Cerebellar nuclear complex (tissue), 1 donor: ENCODE measurements at places on chromosomes 1 and 21.

- peak; percentile 96 for DNase-seq
These were observed 30.8 kb downstream of the TRIM67 start for GRCh38 chr1:231192620-231193163.

DNA sequence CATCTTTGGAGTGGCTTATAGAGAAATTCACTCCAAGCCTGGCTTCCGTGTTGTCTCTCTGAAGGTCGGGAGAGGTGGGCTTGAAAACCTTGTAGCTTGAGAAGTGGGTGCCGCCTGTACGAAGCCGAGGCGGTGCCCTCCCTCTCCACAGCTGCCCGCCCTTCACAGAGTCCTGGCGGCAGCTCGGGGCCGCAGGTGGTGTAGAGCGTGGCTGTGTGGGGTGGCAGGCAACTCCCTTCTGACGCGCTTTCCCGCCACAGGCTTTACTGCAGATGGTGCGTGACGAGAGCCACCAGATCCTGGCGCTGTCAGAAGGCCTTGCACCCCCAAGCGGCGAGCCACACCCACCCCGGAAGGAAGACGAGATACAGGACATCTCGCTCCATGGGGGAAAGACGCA lies 33.1 kb upstream of the DIP2A start:
- DNase-seq, result no peak

GRCh38 chr1:19632211-19632610 lies 11.9 kb upstream of the NBL1 start:
- DNase-seq, result no peak

GRCh38 chr1:78559680-78560079 lies 60.6 kb upstream of the IFI44L start:
- no peak for DNase-seq

DNA sequence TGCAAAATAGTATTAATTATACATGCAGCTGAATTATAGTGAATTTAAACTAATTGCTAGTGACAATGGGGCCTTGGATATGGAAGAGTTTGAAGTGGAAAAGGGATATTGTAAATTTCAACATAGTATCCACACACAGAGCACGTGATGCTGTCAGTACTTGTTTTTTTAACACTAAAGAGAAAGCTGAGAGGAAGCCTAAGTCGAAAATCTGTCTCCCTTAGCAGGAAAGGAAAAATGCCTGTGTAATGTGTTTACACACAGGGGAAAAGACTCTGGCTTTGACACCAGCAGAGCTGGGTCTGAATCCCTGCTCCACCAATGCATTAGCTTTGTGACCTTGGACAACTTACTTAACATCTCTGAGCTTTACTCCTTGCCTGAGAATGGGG lies 42.6 kb downstream of the PCSK9 start:
- no peak for DNase-seq

GRCh38 chr1:18411820-18412641 lies 68.7 kb upstream of the KLHDC7A start:
- DNase-seq, result no peak

GRCh38 chr1:76543495-76543894 lies 323.8 kb upstream of the ST6GALNAC5 start:
- no peak for DNase-seq

DNA sequence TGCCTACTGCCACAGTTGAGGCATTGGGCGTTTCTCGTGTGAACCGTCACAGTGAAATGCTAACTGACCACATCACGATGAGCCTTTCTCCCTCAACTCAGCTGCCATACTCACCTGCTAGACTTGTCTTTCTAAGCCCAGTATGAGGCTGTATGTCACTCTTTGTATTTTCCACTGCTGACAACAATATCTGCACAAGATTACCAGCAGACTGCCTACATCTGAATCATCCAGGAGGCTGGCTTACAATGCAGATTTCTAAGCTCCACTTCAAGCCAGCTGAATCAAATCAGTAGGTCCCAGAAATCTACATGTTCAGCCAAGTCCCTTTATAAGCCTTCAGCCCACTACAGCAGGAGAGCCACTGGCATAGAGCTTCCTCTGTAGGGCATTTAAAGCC lies 355.0 kb upstream of the DUSP10 start:
- no peak for DNase-seq

DNA sequence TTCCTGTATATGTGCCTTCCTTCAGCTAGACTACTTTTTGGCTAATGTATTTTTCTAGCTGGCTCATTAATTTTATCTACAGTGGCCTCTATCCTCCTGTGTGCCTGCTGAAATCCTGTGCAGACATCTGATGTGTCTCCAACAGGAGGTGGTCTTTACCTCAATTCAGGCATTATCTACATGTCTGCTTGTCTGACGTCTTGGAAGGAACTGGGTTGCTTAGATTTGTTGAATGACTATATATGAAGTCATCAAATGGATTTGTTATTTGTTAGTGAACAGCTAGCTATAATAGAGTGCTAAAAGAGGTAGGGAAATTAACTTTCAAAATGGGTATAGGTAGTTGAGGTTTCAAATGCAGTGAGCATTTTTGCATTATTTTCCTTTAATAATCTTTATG lies 6.7 kb downstream of the RPL5 start:
- DNase-seq, result no peak

GRCh38 chr1:165886983-165887382 lies 59.6 kb downstream of the UCK2 start:
- DNase-seq, result no peak

GRCh38 chr1:85911742-85912141 lies 203.5 kb upstream of the ZNHIT6 start:
- DNase-seq, result no peak

DNA sequence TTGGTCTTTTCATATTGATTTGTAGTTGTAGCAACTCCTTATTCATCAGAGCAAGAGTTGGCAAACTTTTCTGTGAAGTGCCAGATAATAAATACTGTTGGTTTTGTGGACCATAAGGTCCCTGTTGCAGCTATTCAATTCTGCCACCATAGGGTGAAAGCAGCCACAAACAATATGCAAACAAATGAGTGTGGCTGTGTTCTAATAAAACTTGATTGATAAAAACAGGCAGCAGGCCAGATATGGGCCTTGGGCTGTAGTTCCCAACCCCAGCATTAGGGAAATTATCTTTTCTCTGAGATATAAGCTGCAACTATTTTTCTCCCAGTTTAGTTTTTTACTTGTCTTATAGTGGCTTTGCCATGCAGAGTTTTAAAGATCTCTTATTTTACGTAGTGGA lies 469.2 kb downstream of the SMYD3 start:
- DNase-seq, result no peak

DNA sequence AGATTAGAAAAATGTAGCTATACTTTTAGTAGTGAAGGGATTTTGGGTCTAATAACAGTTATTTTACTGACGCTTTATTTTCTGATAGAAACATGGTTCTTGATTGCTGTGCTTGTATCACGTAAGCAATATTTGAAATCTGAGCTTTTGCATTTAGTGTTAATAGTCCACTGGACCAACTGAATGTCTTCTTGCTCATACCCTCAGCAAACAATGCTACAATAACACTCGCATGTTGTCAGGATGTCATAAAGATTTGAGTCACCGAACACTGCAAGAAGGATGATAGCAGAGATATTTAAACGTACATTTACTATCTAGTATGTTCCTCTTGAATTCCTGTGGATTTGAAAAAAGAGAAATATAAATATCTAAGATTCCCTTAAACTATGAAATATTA lies 7.5 kb downstream of the DYRK1A start:
- DNase-seq, result no peak

DNA sequence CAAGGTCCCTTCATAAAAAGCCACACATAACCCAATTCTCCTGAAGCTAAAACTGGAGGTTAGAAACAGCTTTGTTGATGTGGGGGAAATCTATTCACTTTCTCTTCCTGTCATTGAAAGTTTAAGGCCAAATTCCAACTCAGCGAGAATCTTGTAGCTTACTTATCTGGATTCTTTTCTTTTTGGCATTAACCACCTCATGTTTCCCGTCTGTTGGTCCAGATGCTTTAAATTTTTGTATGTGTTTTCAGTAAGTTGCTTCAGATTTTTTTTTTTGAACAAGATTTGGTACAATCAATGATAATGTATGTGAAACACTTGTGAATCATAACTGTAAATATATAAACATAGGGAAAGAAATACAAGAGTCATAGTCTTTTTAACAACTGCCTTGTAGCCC lies 33.7 kb upstream of the NEK7 start:
- DNase-seq, result no peak

GRCh38 chr21:45988366-45989347 lies 7.1 kb downstream of the COL6A1 start:
- no peak for DNase-seq

DNA sequence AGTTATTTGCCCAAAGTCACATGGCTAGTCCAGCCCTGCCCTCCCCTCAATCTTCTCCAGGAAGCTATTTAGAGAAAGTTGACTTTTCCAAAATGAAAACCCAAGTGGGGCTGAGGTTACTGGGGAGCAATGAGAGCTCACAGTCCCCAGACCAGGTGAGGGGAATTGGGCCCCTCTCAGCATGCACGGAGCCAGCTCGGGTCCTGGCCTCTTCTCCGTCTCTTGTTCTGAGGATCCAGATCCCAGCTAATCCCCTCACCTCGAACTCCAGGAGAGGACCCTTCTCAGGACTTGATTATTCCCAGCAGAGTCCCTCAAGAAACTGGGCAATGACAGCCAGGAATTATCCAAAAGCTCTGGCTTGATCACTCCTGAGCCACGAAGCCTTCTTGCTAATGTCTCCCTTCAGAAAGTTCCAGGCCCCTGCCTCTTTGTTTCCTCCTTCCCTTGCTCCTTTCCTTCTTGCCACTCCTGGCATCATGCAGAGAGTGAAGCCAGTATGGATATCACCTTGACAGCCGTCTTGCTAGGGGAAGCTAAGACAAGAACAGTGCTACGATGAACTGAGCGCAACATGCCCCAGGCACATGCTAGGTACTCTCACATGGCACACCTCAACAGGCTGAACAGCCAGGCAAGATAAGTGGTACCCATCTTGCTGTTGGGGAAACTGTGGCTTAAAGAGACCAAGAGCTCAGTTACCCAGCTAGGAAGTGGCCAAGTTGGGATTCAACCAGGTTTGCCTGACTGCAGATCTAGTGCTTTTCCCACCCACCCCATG lies 51.9 kb downstream of the KLHDC7A start:
- DNase-seq, result no peak

GRCh38 chr21:26397545-26397944 lies 175.5 kb downstream of the CYYR1 start:
- no peak for DNase-seq

DNA sequence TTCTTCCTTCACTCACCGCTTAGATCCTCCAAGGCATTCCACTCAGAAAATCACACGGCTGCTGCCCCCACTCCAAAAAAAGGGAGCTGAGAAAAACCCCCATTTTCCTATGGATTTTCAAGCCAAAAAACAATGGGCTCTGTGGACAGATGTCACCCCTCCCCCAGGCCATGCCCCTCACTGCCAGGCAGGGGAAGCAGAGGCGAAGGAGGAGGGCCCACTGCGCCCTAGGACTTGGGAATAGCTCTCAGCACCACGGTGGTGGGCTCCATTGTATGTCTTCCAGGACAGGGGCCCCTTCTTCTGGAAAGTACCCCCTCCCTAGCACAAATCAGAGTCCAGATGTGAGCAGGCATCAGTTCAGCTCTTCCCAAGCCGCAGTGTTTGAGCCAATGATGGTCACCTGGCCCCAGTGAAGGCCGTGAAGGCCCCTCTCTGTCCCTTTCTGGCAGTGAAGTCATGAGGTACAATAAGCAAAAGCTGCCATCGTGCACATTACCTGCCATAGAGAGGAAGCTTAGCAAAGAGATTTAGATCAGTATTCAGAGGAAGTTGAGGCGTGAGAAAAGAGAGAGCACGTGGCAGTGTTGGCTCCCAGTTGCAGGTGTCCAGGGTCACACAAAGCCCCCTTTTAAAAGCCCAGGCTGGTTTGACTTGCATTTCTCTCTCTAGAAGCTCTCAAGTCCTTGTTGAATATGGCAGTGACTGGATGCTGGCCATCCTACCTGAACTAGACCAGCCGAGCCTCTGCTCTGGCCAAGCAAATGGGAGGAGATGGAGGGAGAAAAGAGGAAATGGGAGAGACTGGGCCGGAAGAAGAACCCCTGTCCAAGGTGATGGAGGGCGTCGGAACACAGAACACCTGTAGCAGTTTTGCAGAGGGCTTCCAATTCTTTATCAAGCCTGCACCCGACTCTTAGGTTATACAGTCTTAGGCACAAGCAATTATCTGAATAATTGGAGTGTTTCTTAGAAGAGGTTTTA lies 149.0 kb downstream of the TOMM20 start:
- no peak for DNase-seq

GRCh38 chr1:44557778-44558177 lies 116.5 kb downstream of the TMEM53 start:
- DNase-seq, result no peak

DNA sequence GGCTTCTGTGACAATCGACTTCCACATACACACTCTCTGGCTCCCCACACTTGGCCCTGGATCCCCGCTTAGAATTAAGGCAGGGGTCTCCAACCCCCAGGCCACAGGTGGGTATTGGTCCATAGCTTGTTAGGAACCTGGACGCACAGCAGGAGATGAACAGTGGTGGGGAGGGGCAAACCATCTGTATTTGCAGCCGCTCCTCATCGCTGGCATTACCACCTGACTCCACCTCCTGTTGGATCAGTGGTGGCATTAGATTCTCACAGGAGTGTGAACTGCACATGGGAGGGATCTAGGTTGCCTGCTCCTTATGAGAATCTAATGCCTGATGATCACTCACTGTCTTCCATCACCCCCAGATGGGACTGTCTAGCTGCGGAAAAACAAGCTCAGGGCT lies 16.0 kb downstream of the TRIM62 start:
- DNase-seq, result no peak

GRCh38 chr21:18041012-18041411 lies 203.6 kb upstream of the CHODL start:
- DNase-seq, result no peak

DNA sequence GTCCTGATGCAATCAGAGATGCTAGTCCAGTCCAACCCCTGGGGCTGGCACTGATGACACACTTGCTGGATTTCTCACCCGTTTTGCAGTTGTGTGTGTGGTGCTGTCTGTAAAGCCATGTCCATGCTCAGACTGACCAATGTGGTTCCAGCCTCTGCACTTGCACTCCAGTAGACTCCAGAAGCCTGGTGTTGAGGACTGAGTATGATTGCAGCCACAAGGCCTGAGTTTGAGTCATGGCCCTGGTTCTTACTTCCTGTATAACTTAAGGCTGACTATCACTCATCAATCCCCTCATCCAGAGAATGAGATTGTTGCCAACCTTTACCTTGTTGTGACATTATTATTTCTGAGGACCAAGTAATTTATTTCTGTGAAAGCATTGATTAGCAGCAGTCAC lies 34.8 kb upstream of the IKBKE start:
- no peak for DNase-seq

GRCh38 chr1:203143641-203144040 lies 16.1 kb downstream of the ADORA1 start:
- no peak for DNase-seq

DNA sequence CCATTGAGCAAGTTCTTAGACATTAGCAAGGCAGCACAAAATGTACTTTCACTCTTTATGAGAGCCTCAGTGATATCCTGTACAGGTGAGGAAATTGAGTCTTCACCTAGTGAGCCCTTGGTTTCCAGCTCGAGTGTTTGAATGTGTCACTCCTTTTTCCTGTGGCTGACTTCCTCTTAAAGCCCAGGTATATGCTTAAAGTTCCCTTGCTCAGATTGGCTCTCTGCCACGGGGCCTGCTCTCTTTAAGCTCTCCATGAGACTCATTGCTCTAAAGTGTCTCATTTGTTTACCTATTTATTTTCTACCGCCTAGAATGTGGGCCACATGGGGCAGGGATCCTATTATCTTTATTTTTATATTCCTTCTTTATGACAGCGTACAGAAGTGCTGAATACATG lies 324.9 kb downstream of the SIPA1L2 start:
- DNase-seq, result no peak
